Cardiac muscle cell (in vitro differentiated cells and primary cell): ENCODE measurements at places on chromosomes 12 and 14.

- no peak for DNase-seq
Measured at GRCh38 chr14:92944976-92945375, 22.0 kb downstream of the CHGA start.

- DNase-seq: no peak
Measured at GRCh38 chr14:62451221-62451620, 594.0 kb downstream of the KCNH5 start.

DNA sequence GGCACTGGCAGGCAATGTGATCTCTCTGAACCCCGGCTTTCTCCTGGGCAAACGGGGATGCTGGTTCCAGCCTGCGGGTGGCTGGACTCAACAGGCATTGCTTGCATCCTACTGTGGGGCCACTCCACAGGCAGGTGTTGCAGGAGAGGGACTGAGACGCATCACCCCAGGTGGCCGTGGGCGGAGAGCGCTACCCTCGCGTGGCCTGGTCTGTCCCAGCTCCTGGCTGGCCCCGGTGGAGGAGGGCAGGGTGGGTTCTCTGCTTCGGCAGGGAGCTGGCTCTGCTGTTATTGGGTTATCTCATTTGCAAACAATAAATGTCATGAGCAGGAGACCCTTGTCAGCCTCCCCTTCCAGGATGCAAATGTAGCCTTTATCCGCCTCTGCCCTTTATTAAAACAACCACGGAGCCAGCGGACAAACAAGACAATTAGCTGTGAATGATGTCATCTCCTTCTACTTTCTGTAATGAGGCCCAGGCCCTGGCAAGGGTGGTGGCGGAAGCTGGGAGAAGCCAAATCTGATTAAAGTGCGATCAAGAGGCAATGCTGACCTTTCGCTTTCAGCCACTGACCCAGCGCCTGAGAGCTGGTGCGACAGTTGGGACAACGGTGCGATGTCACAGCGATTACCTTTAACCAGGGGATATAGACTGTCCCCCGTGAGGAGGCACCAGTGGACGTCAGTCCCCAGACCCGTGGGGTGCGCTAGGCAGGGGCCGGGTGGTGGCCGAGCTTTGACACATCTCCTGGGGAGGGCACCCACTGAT, 161.8 kb downstream of the KIF26A start:
- no peak for DNase-seq

DNA sequence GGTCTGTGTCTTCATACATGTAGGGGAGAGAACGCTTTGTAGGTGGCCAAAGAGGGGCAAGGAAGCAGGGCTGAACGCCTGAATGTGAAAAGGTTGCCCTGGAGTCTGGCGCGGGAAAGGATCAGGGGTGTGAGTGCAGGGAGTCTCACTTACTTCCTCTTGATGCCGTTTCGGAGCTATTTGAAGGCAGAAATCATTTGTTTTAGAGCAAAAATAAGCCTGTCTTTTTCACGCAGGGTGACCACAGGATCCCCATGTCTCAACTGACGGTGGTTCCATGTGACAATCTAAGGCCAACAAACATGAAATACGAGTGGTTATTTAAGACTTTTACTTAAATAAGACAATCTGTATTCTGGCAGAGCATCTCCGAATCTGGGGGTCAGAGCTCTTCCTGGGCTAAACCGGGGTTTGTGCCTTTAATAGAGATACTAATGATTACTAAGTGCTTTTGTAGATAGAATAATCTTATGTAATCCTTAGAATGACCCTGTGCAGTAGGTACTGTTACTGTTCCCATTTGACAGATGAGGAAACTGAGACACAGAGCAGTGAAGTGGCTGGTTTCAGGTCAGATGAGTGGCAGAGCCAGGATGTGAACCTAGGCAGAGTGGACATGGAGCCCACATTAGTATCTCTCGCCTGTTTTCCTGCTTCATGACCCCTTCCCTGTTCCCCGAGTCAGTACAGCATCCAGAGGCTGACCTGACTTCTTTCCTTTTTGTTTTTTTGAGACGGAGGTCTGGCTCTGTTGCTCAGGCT, 1.9 kb downstream of the BRI3BP start:
- DNase-seq: no peak

DNA sequence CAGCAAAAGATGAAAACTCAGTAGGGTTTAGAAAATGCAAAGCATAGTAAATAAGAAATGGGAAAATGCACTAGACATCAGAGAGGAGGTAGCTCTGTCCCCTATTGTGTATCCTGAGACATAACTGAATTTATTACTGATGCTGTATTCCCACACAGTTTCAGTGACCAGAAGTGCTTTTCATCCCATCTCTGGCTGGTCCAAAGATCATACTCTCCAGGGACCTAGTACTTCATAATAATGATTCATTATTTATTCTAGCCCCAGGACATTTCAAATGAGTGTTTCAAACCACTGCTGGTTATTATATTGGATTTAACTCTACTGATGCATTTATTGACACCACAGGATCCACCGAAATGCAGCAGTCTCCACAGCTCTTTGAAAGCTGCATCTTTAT, 163.3 kb downstream of the PAWR start:
- no peak for DNase-seq

DNA sequence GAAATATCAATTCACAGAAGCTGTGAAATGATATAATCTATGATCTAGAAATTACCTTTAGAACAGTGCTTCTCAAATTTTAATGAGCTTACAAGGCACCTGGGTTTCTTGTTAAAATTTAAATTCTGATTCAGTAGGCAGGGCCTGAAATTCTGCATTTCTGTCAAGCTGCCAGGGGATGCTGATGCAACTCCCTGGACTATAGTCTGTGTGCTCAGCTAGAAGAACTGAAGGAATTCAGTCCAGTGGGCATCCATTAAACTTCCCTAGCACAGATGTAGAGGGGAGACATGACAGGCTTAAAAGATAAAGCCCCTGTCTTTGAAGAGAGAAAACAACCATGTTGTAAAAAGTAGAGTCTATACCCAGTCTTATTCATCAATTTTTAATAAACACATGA, 441.8 kb downstream of the TMTC2 start:
- DNase-seq: peak; percentile 55

GRCh38 chr14:61672796-61673195, 22.5 kb upstream of the HIF1A start:
- DNase-seq: no peak

GRCh38 chr14:30275604-30276003, 283.4 kb upstream of the G2E3 start:
- DNase-seq: no peak

GRCh38 chr12:118880720-118881493, 100.4 kb upstream of the SRRM4 start:
- no peak for DNase-seq

DNA sequence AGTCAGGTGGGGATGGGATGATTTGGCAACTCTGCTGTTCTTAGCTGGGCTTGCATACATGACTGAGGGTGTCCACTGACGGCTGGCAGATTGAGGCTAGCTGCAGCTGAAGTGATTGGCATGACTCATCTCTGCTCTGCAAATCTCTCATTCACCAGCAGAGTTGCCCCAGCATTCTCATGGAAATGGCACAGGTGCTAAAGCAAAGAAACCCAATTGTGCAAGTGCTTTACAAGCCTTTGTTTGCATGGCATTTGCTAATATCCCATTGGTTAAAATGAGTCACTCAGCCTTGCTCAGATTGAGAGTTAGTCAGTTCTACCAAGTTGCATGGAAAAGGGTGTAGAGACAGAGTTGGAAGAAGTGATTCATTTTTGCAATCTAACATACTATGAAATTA, 389.7 kb upstream of the FAR2 start:
- DNase-seq: no peak

GRCh38 chr12:29026419-29026818, 122.7 kb upstream of the FAR2 start:
- no peak for DNase-seq

DNA sequence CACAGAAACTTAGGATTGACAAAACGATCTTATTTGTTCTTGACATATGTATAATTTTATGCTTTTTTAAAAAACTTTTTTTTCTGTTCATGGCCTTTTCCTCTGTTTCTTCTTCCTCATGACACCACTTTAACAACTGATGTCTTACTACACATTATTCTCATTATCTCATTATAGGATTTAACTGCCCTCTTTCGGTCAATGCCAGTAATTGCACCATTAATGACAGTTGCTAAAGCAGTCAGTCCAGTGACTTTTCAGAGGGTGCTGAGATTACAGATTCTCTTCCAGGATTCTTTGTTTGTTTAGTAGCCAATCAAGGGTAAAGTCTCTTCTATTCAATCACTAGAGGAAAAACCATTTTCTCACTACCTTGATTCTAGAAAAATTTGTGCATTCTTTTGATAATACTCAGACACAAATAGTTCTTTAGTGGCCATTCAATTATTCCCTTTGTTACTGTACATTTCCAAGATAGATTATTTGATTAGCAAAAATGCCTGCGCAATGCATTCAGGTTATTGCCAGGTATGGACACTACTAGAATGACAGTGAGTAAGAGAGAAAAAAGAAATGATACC, 50.1 kb downstream of the KLRG1 start:
- DNase-seq: peak; percentile 58

- peak; percentile 44 for DNase-seq
Measured at GRCh38 chr14:23577004-23577681, 1.4 kb downstream of the JPH4 start.

- DNase-seq: no peak
Measured at GRCh38 chr12:20450591-20451180, 82.3 kb downstream of the PDE3A start.

- no peak for DNase-seq
Measured at GRCh38 chr14:100554082-100554677, 33.0 kb downstream of the BEGAIN start.

GRCh38 chr14:69675877-69676416, 64.6 kb downstream of the SUSD6 start:
- no peak for DNase-seq

- DNase-seq: no peak
Measured at GRCh38 chr14:100736269-100737180, 9.8 kb downstream of the DLK1 start.

DNA sequence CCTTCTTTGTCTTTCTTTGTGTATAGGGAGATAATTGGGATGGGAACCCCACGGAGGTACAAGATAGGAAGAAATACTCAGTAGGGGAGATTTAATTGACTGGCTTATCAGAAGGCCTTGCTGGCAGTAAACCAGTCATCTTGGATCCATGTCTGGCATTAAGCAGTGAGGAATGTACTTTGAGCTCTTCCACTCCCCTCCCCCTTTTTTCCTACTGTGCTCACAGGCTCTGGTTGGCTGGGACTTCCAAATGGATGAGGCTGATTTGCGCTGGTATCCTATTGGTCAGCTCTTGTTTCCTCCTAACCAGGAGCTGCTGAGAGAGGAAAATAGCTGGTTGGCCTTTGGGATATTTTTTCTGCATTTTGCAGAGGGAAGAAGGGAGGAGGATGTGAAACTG, 24.7 kb downstream of the NGDN start:
- peak; percentile 68 for DNase-seq

DNA sequence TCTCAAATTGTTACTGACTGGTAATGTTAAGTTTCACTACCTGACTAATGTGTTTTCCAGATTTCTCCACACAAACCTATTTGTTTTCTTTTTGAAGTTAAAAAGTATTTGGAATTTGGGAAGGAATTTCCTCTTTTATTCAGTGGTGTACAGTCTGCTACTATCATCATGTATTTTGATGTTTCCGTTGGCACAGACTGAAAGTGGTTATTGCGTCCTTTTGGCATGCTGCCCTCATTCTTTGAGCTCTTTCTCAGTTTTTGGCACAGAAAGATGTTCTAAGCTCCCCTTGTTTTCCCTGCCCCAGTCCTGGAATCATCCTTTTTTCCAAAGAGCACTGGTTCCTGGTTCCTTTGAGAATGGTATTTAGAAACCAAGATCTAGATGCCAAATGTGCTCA, 31.4 kb upstream of the RTRAF start:
- no peak for DNase-seq

DNA sequence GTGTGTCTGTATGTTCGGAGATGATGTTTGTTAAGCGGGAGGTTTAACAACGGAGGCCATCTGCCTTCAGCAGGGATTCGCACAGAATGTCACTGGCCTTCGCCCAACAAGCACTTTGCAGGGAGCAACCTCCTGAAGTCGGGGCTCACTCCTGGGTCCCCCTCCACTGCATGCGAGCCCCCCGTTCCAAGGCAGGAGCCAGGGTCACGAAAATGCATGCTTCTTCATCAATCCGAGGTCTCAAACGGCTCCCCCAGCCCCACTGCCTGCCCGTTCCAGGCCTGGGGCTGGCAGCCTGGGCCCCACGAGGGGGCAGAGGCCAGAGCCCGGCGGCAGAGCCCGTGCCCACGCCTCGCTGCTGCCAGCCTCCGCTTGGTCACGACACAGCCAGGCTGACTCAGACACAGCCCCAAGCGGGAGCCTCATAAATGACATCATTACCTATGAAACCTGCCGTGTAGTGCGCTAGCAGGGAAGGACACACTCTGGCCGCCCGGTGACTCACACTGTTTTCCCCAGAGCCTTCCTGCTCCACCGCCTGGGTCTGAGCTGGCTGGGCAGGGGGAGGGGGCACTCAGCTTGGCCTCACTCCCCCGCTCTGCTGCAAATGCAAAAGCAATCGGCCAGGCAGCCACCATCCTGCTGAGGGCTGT, 169.5 kb upstream of the RTL1 start:
- peak; percentile 36 for DNase-seq

GRCh38 chr12:68958322-68958721, 25.4 kb upstream of the CPM start:
- DNase-seq: no peak

GRCh38 chr14:104420990-104421389, 158.6 kb upstream of the C14orf180 start:
- no peak for DNase-seq

GRCh38 chr12:99824900-99825542, 159.7 kb downstream of the ANKS1B start:
- no peak for DNase-seq

DNA sequence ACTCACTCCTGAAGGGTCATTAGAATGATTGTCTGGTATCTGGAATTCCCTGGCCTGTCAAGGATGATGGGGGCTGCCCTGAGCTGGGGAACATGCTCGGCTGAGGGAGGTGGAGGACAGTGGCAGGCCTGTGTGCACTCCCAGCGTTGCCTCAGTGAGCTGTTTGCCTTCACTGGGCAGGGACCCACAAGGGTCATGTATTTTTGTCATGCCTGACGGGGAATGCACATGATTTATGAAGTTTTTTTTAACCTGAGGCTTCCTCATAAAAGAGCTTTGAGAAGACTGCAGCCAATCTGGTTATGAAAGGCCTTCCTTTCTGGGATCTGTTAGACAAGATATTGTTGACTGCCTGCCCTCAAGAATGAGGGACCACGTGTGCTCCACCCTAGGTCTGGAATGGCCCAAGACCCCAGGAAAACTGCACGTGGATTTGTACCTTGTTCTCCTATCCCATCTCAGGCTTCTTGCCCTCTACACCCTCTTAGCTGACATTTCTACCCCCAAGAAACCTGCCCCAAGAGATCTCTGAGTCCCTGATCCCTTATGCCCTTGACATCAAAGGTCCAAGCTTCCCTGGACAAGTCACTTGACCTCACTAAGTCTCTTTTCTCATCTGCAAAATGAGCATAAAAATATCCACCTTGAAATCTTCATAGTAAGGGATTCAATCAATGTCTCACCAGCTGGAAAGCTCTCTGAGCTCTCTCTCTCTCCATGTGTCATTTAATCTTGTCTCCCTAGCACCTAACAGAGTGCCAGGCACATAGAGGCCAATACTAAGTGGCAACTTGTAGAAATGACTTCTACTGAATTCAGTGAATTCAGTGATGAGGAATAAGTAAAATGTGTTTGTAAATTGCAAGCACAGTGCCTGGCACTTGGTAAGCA, 24.5 kb upstream of the COL2A1 start:
- no peak for DNase-seq
